ENCODE measurements at places on chromosomes 4 and X.

DNA sequence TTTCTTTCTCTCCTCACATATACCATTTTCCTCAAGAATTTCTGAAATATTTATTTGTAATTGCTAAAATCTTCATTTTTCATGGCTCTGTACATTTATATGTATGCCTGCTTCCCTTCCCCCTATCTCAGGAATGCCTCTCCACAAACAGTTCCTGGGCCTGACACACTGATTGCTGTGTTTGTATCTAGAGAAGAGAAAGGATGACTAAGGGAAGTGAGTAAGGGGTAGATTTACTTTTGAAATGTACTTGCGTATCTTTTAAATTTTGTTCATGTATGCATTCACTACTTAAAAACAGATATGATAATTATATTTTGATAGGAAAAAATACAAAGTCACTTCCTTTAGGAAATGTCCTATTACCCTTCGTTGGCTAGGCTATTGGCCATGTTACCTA is 790.8 kb downstream of the PCDH18 start:
- DNase-seq, result peak; percentile 75

DNA sequence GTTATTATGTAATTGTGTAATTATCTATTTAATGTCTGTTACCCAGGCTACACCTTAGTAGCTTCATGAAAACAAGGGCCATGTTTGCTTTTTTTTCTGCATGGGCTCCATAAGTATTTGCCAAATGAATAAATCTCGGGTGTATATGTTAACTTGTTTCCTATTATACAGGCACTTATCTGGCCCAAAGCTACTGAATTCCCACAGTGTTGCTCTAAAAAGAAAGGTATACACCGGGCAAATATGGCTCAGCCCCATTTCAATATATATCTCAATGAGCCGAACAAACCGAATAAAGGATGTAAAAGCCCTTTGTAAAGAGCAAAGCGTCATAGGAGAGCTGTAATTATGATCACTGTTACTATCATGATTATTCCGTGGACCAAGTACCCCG is 767 bp downstream of the PAQR3 start:
- no peak for DNase-seq

DNA sequence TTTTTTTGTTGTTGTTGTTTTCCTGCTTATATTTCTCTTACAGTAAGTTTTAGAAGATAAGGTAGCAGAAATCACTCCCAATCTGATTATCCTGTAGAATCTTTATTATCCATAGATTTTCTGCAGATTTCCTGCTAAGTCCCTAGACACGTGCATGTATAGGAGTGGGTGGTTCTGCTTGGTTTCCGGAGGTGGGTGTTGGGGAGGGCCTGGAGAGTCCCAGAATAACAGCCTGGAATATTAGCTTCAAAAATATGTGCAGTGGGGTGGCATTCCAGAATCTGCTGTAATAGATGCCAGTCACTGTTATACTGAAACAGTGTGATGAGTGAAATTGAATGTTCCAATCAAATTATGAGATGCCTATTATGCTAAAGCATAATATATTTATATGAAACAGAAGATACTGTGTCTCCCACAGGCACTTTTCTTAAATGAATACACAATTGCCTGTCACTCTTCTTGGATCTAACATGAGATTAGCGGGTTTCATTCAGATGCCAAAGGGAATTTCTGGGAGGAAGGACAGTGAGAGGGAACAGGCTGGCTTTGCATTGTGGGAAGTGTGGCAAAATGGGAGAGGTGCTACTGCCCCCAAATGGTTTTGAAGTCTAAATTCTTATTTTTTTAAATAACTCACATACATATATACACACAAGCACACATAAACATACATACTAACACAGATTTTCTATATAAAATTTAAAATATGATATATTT is 37.6 kb downstream of the C4orf50 start:
- no peak for DNase-seq

DNA sequence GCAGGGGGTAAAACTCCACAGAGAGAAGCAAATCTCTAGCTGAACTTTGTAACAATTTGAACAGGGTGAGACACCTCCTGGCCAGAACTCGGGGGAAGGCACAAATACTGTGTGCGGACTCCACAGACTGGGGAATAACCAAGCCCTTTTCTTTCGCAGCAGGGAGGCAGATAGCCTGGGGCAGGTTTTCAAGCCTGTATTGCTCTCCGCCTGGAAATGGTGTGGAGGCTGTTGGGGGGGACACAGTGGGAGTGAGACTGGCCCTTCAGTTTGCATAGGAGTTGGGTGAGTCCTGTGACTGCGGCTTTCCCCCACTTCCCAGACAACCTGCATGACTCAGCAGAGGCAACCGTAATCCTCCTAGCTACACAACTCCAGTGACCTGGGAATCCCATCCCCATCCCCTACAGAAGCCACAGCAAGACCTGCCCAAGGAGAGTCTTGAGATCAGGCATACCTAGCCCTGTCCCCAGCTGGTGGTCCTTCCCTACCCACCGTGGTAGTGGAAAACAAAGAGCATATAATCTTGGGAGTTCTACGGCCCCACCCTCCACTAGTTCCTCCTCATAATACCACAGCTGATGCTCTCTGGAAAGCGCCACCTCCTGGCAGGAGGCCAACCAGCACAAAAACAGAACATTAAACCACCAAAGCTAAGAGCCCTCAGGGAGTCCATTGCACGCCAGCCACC is 12.9 kb upstream of the SMPX start:
- DNase-seq, result peak; percentile 36

DNA sequence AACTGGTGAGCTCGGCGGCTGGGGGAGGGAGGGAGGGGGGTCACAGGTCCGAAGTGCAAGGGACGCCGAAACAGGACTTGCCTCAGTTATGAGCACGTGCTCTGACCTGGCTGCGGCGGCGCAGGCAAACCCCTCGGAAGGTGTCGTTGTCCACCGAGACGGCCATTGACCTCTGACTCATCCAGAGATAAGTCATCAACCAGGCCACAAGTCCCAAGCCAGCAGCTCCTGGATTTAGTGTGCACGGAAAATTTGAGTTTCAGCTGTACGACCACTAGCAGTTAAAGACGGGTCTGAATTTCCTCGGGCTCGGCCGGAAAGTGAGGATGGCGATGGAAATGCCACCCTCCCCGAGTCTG is 674 bp downstream of the SH3D19 start:
- no peak for DNase-seq

DNA sequence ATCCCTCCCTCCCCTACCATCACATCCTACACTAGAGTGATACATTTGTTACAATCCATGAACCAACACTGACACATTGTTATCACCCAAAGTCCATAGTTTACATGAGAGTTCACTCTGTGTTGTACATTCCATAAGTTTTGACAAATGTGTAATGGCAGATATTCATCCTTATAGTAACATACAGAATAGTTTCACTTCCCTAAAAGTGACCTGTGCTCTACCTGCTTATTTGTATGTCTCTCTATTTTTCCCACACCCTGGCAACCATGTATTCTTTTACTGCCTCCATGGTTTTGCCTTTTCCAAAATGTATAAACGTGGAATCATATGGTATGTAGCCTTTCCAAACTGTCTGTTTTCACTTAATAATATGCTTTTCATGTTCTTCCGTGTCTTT is 42.2 kb upstream of the HPGD start:
- DNase-seq, result no peak

DNA sequence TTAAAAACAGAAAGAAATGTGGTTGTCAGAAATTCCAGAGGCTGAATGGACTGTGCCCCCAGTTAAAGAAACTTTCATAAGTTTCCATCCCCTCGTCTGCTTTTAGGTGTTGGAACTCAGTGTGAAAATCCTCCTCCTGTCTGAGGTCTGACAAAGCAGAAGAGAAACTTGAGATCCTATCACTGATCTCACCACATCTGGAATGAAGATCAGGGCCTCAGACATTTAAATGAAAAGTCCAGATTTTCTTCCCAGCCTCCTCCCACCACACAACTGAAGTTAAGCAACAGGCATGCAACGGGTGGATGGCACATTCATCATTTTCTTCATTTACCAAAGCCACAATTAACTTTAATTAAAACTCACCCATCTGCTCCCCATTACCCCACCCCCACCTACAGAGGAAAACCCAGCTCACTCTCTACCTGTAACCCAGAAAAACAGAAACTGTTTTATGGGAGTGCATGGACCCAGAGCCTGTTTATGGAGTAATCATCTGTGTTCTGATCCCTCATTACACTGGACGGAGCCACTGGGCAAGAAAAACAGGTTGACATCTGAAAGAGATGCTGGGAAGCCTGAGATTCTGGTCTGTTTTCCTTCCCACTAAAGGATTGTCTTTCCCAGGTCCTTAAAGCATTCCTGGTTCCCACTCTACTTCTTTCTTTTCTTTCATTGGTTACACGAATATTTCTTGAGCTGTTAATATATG is 58.1 kb upstream of the HOPX start:
- peak; percentile 86 for DNase-seq

DNA sequence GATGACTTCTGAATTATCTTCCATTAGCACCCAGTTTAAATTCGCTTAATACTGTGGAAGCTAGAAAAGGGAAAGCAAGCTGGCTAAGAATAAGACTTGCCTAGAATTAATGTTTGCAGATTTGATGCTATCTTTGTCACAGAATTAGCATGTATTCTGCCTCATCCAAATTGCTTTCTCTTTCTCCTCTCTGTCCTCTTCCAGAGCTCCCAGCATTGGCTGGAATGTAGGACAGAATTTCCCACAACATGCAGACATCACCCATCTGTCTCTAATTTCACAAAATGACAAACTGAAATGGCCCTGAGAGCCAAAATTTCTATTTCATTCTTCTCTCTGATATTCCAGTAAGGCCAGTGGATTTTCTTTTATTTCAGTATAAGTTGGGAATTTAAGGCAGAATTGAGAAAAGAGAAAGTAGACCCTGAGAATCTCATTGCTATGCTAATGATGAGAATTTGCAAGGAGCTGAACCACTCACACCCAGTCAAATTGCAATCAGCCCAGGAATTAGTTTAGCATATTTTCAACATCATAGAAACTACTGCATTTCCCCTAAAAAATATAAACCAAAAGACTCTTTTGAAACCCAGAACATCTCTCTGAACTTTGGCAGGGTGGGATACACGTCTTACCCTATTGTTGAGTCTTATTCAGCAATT is 188.8 kb downstream of the RCHY1 start:
- no peak for DNase-seq

DNA sequence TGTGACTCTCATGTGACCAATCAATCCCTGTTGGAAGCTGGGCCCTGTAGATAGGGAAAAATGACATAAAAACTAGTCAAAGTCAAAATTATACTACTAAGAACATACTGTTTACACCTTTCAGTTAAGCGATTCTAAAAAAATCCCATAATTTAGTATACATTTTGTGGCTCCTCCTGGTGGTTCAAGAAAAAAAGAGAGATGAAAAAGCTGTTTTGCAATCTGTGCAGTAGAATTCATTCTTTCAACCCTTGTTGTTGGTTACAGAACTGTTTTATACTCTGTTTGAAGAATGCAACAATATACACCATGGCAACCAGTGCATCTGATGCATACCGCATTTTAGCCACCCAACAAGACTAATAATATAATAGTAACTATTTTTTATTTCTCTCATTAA is 66.8 kb upstream of the ANK2 start:
- peak; percentile 20 for DNase-seq

DNA sequence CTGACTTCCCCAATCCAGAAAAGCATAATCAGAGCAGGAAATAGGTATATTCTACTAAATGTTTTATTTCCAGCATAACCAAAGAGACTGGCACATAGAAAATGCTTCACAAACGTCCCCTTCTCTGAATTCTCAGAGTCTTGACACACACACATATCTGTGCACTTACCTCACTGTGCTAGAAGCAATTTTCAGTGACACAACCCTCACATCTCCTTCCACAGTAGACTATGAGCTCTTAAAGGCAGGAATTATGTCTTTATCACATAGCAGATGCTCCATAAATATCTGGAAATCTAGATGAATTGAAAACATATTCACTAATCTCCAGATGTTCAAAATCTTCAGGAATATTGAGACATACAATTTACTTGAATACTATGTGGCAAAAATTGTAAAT is 5.9 kb downstream of the SOWAHB start:
- no peak for DNase-seq

GRCh38 chr4:2943364-2944090 is 19.7 kb downstream of the NOP14 start:
- DNase-seq, result no peak
